ENCODE measurements at places on chromosomes 11 and 22.

- no peak for DNase-seq
Measured at GRCh38 chr11:30740091-30740490, 153.9 kb upstream of the MPPED2 start.

DNA sequence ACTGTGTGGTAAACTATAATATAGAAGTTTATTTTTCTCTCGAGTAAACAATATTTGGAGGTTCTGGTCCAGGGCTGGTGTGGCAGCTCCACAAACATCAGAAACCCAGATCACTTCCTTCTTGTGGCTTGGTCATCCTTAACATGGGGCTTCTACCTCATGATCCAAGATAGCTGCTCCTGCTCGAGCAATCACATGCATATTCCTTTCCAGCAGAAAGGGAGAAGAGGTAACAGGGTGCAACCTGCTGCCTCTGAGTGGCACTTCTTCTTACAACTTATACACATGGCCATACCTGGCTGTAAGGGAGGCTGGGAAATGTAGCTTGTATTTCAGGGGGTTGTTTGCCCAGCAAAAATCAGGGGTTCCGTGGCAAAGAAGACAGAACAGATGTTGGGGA is 44.6 kb upstream of the SYT7 start:
- DNase-seq, result no peak

- DNase-seq, result no peak
Measured at GRCh38 chr11:16935518-16936302, 78.5 kb downstream of the PLEKHA7 start.

DNA sequence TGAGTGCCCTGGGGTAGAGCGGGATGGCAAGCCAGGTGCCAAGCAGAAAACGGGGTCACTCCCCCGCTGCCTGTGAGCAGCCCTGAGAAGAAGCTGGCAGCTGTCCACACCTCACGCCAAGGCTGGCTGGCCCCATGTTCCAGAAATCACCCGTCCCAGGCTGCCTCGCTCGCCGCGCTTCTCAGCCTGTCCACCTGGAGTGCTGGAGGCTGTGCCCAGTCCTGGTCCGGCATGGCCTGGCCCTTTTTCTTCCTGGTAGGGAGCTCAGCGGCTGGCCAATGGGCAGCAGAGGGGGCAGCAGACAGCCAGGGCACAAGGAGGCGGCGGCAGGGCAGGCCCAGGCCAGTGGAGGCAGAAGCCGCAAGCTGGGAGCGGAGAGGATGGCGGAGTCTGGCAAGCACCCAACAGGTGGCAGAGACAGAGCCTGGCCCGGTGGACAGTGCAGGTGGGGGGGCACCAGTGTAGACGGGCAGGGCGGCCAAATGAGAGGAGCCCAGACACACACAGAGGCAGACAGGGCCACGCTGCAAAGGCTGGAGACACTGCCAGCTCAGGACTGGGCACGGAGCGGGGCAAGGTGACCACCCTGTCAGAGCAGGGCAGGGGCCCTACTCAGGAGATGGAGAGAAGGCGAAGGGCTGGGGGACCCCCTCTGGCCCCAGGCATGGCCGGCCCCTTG is 37.2 kb upstream of the TH start:
- DNase-seq, result no peak

GRCh38 chr11:32045456-32045855 is 45.4 kb upstream of the RCN1 start:
- no peak for DNase-seq

DNA sequence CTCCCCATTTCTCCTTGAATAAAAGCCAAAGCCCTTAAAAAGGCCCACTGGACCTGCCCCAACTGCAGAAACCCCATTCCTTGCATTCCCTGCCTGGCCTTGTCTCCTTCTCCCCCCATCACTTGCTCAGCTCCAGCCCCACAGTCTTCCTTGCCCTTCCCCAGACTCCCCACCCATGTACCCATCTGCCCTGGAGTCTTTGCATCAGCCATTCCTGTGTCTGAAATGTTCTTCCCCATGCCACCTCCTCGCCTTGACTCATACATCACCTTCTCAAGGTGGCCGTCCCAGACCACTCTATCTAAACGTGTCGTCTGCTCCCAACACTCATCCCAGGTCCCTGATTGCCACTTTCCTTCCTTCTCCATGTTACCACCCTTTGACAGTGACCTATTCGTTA is 77.4 kb upstream of the SHANK2 start:
- no peak for DNase-seq

- no peak for DNase-seq
Measured at GRCh38 chr22:42991010-42991651, 23.8 kb downstream of the PACSIN2 start.

GRCh38 chr11:99706848-99707247 is 686.1 kb downstream of the CNTN5 start:
- no peak for DNase-seq

DNA sequence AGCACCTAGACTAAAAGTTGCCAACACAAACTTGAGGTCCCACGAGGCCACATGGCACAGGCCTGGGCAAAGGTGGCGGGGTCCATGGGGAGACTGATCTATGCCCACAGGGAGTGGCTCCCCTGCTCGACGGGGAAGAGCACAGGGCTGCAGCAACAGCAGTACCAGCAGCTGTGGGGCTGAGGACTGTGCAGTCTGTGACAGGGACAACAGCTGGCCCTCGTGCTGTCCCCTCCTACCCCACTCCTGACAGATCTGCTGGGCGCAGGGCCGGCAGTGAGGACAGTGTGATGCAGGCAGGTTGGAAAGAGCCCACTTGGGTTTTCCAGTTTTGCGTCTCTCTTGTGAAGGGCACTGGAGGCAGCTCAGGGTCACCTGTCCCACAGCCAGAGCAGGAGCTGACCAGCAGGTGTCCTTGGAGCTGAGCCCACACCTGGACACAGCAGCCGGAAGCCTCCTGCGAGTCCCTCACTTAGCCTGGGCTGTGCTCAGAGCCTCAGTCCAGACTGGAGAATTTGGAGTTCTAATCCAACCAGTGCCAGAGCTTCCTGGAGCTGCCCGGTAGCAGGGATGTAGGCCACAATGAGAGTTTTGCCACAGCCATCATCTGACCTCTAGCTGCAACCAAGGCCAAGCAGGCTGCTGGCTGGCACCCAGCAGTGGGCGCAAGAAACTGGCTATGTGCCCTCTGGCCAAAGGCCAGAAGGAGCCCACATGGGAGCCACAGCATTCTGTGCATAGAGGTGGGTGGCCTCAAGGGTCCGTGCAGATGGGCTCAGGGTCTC is 3.6 kb upstream of the GAS2L1 start:
- no peak for DNase-seq

DNA sequence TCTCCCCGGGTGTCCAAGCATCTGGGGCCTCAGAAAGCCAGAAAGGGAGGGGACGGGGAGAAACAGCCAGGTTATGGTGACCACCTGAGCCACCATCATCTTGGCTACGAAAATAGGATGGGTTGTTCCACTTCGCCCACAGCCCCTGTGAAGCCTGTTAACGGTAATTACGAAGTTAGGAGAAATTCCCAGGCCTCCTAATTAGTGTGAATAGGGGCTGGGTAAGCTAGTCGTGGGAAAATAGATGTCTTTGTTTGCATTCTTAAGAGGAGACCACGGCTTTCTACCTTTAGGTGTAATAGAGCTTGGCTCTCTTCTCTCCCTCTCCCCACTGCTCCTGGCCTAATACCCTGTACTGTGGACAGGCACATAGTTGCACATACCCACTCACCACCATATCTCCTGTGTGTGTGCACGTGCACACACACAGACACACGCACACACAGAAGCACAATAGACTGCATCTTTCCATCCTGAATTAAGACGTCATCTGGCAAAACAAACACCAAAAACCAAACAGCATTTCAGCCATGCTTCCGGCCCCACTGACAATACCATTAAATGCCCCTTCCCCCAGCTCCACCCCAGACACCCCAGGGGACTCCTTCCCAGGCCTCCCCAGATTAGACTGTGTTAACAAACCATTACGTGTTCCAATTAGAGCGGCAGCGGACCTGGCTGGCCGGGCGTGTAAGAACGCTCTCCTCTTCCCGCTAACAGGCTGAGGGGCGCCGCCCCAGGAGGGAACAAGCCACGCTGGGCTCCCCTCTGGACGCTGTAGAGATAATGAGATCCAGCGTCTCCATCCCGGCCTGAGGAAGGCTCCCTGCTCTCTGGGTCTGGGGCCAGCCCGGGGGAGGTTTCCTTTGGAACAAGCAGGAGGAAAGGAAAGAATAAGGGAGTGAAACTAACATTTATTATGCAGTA is 72.8 kb downstream of the TP53I11 start:
- no peak for DNase-seq

DNA sequence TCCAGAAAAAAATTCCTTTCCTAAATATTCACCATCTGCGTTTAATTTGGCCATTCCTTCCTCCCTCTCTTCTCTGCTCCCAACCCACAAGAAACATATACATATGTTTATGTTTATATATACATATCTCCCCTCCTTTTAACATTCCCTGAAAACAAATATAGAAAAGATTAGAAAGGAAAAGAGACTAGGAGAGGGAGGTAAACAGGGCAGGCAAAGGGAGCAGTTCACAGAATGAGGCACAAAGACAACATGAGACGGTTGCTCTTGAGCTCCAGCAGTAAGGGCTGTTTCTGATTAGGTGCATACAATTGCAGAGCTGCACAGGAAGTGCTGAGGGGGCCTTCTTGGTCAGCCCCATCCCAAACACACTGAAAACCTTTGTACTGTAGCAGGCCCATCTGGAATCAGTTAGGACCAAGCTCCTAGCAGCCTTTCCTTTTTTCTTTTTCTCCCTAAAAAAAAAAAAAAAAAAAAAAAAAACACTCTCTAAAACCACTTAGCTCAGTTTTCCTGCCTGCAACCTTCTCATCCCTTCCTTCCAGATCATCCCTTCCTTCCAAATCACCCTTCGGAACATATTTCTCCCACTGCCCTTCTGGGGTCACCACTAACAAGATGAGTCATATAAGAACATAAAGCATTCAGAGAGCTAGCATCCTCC is 57.0 kb downstream of the RBFOX2 start:
- DNase-seq, result no peak

- DNase-seq, result no peak
Measured at GRCh38 chr11:62538470-62539237, 8.0 kb downstream of the AHNAK start.

DNA sequence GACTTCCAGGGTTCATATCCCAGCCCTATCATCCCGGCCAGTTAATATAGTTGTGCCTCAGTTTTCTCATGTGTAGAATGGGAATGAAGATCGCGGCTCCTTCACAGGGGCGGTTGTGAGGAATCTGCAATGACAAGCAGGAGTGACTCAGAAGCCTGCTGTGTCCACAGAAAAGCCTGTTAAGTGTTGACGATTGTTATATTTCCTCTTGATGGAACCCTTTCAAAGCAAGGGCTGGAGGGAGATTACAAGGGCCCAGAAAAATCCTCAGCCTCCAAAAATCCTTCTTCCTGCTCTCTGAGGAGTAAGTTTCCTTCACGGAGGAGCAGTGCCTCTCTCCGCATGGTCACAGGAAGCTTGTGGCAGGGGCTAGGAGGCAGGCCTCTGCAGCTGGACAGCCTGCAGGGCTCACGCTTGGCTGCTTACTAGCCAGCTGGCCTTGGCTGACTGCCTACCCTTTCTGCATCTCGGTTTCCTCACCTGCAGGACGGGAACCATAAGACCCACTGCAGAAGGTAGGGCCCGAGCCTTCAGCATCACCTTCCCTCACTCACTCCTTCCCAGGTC is 63.4 kb downstream of the CACNG2 start:
- no peak for DNase-seq

GRCh38 chr22:39900306-39901227 is at the start of gene GRAP2:
Gene GRAP2, plus strand, starts transcription at chr22:39901084. Its CDS starts 46,023 bp downstream, at chr22:39947107.
- no peak for DNase-seq

DNA sequence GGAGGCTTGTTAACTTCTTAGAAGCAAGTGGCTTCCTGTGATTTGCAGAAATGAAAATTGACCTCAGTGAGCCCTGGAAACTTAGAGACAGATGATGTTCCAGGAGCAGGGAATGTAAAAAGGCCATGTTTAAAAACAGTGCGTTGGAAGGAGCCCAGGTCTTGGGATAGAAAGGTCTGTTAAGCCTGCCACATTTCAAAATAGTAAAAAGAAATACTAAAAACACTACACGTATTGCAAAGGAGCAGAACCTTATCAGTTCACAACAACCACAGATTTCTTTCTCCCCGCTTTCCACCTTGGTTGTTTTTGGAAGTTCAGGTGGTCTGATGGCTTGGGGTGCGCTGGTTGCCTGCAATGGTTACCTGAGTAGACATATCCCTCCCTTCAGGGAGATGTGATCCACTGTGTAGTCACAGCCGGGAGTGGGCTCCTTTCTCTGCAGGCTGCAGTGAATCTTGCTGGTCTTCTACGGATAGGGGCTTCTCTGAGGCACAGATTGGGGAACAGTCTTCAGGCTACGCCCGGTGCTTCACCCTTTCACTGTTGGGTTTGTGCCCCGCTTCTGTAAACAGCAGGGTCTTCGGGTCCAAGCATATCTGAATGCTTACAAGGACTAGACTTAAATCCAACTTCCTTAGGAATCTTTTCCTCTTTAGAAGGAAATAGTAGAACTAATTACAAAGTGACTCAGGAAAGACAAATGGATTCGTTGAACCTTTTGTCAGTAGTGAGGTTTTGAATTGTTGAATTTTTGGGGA is 1.9 kb downstream of the TEAD1 start:
- DNase-seq, result no peak

GRCh38 chr22:39176714-39177455 is 24.4 kb upstream of the CBX7 start:
- DNase-seq, result no peak

DNA sequence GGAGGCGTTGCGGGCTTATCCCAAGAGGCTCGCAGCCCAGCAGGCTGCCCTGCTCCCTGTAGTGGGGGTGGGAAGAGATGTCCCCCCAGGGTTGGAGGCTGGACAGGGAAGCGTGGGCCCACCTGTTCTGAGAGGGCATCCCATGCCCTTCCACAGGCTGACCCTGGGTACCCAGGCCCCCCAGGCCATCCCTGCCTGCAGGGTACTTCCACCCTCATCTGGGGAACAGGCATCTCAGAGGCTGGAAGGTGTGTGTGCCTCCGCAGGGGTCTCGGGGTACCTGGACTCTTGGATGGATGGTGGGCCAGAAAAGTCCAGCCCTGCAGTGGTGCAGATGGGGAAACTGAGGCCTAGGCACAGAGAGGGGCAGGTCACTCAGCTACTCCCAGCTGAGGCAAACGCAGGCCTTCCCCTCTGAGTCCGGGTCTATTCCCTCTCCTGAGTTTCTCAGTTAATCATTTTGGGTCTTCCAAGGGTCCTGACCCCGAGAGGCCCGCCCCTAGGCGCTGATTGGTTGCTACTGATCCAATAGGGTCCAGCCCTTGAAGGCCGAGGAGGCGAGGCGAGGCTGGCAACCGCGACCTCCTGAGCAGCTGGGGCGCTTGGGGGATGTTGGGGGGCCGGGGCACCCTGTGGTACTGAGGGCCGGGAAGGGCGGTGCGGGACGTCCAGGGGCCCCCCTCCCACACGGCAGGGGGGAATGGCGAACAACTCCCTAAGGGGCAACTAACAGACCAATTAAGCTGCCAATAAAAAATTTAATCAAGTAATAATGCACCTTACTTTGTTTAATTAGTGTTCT is 23.8 kb downstream of the FLRT1 start:
- no peak for DNase-seq

GRCh38 chr11:99535406-99535805 is 514.7 kb downstream of the CNTN5 start:
- DNase-seq, result no peak

- no peak for DNase-seq
Measured at GRCh38 chr22:44671742-44672141, 30.3 kb upstream of the PRR5 start.
